ENCODE measurements at places on chromosomes 2 and 18.

DNA sequence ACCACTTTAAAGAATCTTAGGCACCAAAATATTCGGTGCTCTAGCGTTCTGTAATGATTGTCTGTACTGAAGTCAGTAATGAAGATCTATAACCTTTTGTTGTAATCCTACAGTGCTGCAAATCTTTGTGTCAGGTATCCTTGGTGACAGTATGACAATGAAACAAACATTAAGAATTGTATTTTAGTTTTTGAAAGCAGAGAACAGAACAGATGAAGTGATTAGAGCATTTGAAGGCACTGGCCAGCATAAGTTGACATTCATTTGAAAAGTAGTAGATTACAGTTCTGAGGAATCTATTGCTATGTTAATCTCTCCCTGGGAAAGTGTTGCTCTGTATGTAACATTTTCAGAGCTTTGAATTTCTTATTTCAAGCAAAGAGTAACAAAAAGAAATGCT lies 451.2 kb downstream of the NUP35 start:
- DNase-seq, result no peak

- peak; percentile 43 for DNase-seq
These were observed 316.4 kb downstream of the DSEL start for GRCh38 chr18:67199993-67200617.

DNA sequence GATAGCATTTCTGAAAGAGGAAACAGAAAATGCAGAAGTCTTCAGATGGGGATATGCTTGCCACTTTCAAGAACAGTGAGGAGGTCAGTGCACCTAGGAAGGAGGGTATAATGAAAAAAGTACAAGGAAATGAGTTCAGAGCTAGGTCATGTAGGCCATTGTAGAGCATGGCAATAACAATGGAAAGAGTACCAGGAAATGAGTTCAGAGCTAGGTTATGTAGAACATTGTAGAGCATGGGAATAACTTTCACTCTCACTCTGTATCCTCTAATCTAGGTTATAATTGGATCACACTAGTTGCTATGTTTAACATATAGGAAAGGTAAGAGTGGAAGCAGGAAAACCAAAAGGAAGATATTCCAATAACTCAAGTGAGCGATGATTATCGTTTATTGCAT lies 12.3 kb downstream of the SCG2 start:
- no peak for DNase-seq

DNA sequence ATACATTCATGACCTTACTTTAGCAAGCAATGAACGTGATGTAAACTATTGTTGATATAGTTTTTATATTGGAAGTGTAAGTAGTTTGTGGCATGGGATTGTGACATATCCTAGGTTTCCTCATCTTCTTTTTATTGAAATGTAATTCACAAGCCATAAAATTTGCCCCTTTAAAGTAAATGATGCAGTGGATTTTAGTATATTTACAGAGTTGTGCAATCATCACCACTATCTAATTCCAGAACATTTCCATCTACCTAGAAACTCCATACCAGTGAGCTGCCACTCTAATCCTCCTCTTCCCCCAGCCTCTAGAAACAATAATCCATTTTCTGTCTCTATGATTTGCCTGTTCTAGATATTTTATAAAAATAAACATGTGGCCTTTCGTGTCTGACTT lies 10.7 kb upstream of the CASP10 start:
- DNase-seq, result no peak

GRCh38 chr2:30454571-30454970 lies 7.5 kb downstream of the LCLAT1 start:
- DNase-seq, result no peak

GRCh38 chr18:75238100-75238499 lies 27.5 kb downstream of the TSHZ1 start:
- no peak for DNase-seq

GRCh38 chr2:75560022-75560767 lies 544 bp downstream of the EVA1A start:
- DNase-seq, result peak; percentile 7

GRCh38 chr2:70479816-70480215 lies 73.8 kb downstream of the TGFA start:
- peak; percentile 34 for DNase-seq

GRCh38 chr2:112718863-112719370 lies 1.9 kb upstream of the NT5DC4 start:
- no peak for DNase-seq

- no peak for DNase-seq
These were observed 62.2 kb downstream of the RPL37A start for GRCh38 chr2:216560838-216561270.

GRCh38 chr18:22300665-22301636 lies 116.8 kb downstream of the CTAGE1 start:
- DNase-seq, result peak; percentile 22

DNA sequence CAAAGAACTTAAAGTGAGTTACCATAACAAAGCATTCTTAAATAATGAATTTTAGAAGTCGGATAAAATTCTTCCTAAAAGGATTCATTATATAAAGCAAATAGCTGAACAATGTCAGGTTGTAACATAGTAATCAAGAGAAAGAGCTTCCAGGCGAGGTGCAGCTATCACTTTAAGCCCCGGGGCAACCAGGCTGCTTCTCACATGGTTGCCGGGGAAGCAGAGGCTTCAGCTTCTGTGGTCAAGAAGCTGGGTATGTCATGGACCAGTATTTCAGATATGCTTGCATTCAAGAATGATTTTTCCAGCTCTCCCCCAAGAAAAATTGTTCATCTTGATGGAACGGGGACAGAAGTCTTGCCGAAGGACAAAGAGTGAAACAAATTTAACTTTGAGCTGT lies 23.6 kb upstream of the KYNU start:
- no peak for DNase-seq

DNA sequence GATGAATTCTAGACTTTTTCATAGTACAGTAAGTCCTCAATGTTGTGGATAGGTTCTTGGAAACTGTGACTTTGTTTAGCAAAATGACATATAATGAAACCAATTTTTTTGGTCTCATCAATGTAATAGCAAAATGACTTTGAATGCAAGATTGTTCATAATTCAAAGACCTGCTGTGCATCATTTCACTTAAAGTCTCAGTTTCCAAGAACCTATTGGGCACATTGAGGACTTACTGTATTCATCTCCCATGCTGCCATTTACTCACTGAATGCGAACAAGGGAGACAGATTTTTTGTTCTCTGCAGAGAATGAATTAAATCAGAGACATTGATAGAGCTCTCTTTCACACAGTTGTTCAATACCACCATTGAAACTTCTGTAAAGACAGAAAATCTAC lies 153.6 kb downstream of the TRABD2A start:
- DNase-seq, result no peak

GRCh38 chr2:62871506-62871905 lies 166.0 kb downstream of the EHBP1 start:
- no peak for DNase-seq

DNA sequence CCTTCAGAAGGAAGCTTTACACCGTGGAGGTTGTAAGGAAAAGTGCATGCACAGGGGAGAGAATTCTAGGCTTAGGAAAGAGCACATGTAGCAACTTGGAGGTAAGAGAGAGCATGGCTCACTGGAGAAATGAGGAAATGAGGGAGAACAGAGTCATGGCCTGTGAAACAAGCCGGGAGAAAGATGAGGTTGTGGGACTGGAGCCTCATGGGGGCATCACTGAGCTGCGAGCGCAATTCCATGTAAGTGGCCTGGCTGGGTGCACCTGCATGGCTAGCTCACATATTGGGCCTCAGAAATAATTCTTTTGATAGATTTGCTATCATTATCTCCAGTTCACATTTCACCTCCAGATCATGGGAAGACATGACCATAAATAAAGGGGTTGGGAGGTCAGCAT lies 785.5 kb upstream of the RAB6C start:
- DNase-seq, result no peak

DNA sequence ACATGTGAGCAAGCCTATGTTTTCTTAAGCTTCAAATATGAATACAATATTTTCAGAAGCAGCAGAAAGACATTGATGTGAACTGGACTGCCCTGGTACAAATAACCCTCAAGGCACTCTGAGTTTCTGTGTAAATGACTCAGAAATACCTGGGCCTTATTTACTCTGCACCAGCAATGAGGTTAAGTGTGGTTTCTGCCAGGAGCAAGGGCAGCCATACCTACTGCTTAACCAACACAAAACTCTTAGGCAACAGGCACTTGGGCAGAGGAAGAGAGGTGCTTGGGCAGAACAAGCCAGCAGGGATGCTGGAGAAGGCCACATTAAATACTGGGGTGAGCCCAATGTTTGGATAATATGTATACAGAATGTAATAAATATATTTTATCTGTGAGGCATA lies 29.4 kb upstream of the ARL5A start:
- DNase-seq, result no peak

- no peak for DNase-seq
These were observed 78.7 kb downstream of the MYOM1 start for GRCh38 chr18:3140986-3141639.

Measured in common myeloid progenitor, CD34-positive (primary cell).